ENCODE measurements at places on chromosomes 2 and 18.
A peak's percentile ranks its signal among the peaks of the same experiment; 100 is the strongest.

- no peak for DNase-seq
These were observed 141.8 kb downstream of the ACKR3 start for GRCh38 chr2:236711440-236711839.

- no peak for DNase-seq
These were observed 45.8 kb downstream of the ITGA6 start for GRCh38 chr2:172473167-172473566.

GRCh38 chr2:85830645-85831044 lies 58.1 kb downstream of the ST3GAL5 start:
- DNase-seq, result no peak

DNA sequence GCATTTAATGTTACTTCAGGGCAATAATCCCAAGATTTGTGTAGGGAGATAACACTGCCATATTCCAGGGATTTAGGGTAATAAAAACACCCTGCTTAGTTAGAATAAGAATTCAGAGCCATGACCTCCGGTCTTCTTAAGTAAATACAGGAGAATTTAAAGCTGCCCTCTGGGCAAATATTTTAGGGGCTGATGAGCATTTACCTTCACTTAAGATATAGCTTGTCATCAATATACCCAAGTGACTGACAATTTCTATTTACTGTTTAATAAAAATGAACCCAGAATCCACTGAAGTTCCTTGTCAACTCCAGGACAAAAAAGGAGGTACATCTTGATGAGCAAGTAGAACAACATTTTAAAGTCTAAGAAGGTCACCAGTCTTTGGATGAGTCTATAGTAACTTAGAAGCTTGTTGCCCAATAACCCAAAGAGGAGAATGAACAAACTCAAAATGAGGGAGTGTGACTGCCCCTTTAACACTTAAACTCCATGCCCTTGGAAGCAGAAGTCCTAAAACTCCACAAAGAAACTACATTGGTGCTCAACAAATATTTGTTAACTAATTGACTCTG lies 24.3 kb upstream of the IKZF2 start:
- DNase-seq, result no peak

DNA sequence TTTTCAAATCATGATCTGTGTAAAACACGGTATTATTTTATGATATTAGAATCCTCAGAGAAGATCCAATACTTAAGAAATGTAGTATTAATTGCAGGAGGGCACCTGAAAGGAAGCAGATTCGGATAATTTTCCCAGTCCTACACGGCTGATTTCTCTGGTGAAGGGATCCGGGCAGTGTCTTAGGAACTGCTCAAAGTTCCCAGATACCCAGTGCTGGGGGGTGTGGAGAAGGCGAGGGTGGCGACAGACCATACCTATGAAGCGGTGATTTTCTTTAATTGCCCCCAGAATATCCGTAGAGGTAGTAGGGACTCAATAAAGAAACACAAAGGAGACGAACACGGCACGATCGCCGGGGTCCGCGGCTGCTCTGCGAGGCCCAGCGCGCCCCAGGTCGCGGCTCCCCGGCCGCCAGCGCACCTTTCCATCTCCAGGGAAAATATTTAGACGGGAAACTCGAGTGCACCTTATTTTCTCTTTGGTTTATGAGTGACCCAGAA lies 1.4 kb upstream of the SOX11 start:
- DNase-seq, result no peak

DNA sequence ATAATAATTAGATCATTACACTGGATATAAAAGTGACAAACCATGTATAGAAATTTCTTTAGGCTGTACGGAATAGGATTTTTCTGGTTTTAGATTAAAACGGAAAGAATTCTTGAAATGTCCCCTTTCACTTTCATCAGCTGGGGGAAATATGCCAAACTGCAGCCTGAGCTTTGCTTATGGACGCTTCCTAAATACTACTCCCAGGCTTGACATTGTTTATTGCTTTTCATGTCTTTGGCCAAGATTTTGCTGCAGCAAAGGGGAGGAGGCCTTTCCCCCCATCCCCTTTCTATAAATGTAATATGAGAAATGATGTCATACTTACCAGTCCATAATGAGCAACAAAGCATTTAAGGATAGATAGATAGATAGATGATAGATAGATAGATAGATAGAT lies 158.4 kb downstream of the MAP2 start:
- DNase-seq, result no peak

DNA sequence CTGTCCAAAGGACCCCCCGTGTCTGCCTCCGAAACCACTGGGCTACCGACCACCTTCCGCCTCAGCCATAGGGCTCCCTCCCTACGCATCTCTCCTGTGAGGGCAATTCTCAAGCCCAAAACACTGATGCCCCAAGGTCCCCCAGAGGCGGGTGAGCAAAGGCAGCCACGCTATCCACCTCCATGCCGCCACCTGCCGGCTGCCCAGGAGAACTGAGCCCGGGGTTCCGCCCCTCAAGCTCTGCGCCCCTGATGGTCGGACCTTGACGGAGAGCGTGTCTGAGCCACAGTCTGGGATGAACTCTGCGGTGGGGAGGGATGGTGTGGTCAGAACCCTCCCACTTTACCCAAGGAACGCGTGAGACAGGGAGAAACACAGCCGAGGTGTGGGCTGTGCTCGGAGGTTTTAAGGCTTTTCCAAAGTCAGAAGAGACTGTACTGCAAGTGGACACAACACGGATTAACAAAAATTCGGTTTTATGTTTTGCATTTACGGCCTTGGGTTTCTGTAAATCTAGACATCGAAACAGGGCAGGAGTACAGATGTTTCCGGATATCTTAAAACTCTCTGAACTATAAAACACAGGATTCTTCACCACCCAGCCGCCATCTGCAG lies 114.1 kb downstream of the ZNF516 start:
- no peak for DNase-seq

- DNase-seq, result no peak
These were observed 109.3 kb upstream of the ZNF516 start for GRCh38 chr18:76604108-76604934.

DNA sequence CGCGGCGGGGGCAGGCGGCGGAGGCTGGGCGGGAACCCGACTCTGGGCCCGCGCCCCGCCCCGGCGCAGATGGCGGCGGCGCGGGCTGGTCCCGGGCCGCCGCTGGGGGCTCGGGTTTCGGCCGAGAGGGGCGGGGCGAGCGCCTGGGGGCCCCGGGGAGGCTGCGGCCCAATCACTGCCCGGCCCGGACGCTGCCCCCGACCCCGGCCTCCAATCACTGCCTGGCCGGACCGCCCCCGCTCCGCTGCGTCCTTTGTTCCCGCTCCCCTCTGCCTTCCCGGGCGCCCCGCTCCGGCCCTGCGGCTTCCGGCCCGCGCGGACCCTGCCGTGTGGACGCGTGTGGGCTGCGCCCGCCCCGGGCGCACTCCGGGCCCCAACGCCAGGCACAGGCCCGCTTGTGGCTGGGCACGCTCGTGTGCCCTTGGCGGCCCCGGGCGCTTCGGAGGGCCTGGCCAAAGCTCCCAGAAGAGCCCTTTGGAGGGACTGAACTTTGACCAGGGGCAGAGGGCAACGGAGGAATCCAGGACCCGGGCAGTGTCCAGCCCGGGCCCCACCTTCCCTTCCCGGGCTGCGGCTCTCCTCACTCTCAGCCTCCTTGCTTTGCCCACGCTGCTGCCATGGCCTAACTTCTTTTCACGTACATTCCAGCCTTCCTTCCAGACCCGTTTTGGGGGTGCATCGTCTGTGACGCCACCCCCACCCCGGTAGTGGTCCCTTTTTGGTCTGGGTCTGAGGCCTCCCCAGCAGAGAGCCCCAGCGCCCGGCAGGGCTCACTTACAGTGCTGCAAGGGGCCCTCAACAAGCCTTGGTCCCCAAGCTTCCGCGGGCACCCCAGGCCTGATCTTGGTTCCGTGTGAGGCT lies 27.1 kb upstream of the PTMA start:
- no peak for DNase-seq

- DNase-seq, result no peak
These were observed 28.9 kb upstream of the GALR1 start for GRCh38 chr18:77220726-77221125.

- no peak for DNase-seq
These were observed 70.9 kb upstream of the RAPGEF4 start for GRCh38 chr2:172664766-172665165.

GRCh38 chr2:72893594-72894319 lies 6.5 kb downstream of the SPR start:
- DNase-seq, result peak; percentile 18

- DNase-seq, result no peak
These were observed 270.7 kb upstream of the CELF4 start for GRCh38 chr18:37836071-37836970.

DNA sequence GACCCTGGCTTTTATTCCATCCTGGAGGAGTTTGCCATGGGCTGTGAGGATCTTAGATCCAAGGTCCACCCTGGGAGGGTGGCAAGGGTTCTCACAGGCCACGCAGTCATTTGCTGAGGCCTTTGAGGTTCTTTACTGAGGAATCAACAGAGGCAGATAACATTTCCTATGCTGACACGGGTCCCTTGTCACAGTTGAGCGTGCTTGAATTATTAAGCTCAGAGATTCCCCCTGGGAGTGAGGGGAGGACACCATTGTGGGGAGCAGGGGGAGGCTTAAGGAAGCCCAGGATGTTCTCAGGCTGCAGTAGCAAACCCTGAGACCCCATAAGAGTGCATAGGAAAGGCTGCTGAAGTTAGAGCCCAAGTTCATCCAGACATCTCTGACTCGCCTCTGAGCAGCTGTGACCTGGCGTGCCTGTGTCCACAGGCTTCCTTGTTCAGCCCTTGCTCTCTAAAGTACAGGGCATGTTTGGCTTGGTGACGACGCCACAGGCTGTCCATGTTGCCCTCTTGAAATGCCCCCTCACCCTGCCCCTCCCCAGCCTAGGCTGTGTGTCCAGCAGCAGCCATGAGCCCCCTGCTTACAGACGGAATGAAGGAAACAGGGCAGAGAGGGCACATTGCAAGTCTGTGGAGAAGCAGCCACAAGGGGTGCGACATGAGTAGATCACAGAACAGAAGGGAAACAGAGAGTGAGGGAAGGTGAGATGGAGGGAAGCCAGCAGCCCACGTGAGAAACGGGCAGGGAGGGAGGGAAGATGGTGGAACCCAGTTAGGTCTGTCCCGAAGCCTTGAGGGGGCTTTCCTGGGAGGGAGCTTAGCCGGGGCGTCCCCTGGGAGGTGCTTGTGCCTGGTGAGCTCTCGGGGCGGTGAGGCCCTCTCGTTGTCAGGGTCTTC lies 34.0 kb downstream of the NAPG start:
- no peak for DNase-seq

GRCh38 chr18:57629422-57629821 lies 7.8 kb upstream of the NARS1 start:
- DNase-seq, result no peak

DNA sequence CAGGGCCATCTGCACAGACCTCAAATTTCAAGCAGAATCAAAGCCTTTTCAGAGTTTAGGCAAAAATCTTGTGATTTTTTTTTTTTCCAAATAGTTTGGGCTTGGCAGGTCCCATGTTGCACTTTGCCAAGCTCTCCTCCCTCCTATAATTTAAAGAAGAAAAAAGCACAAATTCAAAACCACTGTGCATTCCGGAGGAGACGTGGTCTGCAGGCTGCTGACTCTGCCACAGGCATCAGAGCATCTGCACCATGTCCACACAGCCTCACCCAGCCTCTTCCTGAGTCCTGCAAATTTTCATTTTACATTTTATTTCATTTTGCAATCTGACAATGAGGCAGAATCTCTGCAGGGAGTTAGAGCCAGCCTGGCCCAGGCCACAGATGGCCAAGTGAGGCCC lies 15.7 kb upstream of the GPC1 start:
- DNase-seq, result no peak

- no peak for DNase-seq
These were observed 226.1 kb upstream of the CCDC68 start for GRCh38 chr18:55185391-55185790.

- no peak for DNase-seq
These were observed 51.1 kb downstream of the AP1S3 start for GRCh38 chr2:223786236-223786635.

DNA sequence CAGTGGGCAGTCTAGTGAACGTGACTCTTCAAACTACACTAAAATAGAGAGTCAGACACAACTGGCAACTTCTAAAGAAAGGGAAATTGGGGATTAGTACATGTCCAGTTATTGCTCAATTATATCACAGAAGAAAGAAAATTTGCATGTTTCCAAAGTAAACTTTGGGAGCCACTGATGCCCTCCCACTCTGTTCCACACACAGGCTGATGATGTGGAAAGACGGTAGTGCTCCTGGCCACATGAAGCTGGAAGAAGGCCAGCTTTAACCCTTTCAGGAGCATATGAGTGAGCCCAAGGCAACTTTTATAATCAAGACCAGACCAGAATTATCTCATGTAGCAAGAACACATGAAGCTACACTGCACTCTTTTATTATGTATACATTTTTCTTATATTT lies 141.0 kb downstream of the NR4A2 start:
- DNase-seq, result no peak

DNA sequence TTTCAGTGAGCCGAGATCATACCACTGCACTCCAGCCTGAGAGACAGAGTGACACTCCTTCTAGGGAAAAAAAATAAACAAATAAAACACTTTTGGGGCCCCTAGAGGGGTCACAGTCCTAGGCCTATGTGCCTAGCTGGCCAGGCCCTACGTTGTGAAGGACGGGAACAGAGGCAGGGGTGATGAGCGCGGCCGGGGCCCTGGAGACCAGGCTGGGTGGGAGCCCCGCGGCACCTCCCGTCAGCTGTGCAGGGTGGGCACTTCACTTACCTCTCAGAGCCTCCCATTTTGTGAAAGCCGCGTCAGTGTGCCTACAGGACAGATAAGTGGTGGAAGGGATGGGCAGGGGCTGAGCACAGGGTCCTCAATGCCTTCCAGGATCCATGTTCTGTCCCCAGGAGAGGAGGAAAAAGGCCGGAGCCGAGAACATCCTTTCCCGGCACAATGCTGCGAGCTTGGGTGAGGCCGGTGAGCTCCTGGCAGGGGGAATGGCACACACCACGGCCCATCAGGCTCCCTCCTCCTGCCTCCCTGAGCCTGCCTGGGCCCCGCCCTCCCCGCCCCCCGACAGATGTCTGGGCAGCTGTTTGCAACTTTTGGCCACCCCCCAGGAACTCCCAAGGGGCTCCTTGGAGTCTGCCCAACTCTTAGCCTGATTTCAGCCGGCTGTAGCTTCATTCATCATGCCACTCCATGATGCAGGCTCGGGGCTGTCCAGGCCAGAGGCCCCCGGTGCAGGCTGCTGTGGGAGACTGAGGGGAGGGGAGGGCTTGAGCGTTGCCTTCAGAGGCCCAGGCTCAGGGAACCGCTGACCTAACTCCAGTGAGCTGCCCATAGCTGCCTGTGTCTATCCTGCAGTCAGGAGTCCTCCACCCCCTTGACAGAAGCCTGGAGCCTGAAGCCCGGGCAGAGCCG lies 196.5 kb downstream of the TFCP2L1 start:
- DNase-seq, result no peak

DNA sequence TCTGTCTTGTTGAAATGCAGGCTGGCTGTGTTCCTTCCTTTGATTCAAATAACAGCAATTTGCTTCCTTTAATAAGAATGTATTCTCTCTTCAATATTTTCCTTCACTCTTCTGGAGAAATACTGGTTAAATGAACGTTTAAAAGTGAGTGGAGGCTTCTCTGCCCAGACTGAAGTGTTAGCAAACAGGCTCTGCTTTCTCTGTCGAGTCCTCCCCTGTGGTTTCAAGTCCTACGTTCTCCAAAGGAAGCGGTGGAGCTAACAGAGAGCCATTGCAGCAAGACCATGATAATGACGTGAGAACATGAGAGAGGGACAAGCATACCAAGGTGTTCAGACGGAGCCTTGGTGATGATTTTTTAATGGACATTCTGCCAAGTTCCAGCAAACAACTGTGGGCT lies 26.2 kb upstream of the PID1 start:
- no peak for DNase-seq

All from activated CD4-positive, CD25-positive, alpha-beta regulatory T cell (primary cell).